ENCODE measurements at places on chromosomes 5 and 9.
A peak's percentile ranks its signal among the peaks of the same experiment; 100 is the strongest.

DNA sequence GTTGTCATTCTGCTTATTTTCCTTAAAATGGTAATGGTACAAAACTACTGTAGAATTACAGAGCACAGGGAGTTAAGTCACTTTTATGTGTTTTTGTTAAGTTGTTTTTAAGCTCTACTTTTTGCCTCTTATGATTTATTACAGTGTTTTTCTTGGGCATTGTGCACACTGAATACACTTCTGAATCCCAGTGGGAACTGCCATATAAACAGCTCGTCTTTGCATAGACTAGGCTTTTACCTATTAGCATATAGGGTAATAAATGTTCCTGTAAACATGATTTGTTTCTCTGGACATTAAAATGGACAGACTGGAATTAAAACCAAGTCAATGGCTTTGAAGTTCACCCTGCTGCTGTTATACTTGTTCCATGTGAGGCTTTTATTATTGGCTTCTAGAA, 12.2 kb downstream of the KLF9 start:
- H3K4me1 ChIP-seq: peaks cover 71% of the 10 kb centered on the region
- DNase-seq: no peak
- no peaks in the 10 kb centered on the region for H3K36me3 ChIP-seq
- H3K27me3 ChIP-seq: no peaks in the 10 kb centered on the region

DNA sequence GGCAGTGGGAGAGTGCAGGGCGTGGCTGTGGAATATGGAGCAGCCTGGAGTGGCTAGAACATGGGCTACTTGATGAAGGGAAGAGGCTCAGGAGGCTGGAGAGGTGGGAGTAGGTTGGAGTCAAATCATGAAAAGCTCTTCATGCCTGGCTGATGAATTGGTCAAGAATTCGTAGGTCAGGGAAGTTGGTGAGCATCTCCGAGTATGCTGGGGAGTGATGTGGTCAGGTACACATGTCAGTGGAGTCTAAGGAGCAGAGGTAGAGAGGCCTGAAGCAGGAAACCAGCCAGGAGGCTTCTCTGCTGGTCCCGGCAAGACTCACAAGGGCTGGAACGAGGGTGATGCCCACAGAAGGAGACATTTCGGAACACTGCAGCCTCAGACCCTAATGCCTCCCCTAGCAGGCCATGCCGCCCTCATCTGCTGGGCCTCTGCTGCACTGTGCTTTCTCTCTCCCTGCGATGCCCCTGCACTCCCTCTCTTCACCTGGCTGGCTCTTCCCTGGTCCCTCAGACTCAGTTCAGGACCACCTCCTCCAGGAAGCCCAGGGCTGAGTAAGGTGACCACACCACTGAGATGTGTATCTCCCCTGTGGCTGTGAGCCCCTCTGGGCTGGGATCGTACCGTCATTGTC, 33.6 kb downstream of the TMOD1 start:
- no peak overlapping the region for H3K4me3 ChIP-seq
- H3K27me3 ChIP-seq: peaks cover 18% of the 10 kb centered on the region
- H3K36me3 ChIP-seq: no peaks in the 10 kb centered on the region
- no peak for DNase-seq

- H3K27me3 ChIP-seq: peaks cover 7% of the 10 kb centered on the region
- no peaks in the 10 kb centered on the region for H3K36me3 ChIP-seq
- no peak overlapping the region for H3K4me3 ChIP-seq
- DNase-seq: no peak
- H3K4me1 ChIP-seq: no peaks in the 10 kb centered on the region
These were observed 124.2 kb downstream of the TLE1 start for GRCh38 chr9:81565144-81565543.

DNA sequence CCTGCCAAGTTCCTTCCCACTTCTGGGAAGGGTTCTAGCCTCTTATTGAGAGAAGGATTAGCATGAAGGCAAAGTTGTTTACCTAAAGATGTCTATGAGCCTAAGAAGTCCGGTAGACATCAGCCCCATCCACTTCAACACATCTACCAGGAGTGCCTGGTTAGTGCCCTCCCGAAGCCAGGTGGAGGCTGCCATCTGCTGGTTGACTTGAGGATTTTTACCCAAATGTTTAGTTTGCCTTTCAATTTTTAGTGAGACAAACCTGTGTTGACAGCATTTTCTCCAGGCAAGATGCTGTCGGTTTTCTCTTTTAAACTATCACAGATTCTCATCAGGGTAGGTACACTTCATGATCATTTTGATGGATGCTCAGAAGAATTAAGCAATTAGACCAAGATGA, 83.6 kb upstream of the TNFSF8 start:
- no peaks in the 10 kb centered on the region for H3K4me1 ChIP-seq
- H3K36me3 ChIP-seq: no peaks in the 10 kb centered on the region
- no peak overlapping the region for H3K4me3 ChIP-seq
- DNase-seq: peak; percentile 67

DNA sequence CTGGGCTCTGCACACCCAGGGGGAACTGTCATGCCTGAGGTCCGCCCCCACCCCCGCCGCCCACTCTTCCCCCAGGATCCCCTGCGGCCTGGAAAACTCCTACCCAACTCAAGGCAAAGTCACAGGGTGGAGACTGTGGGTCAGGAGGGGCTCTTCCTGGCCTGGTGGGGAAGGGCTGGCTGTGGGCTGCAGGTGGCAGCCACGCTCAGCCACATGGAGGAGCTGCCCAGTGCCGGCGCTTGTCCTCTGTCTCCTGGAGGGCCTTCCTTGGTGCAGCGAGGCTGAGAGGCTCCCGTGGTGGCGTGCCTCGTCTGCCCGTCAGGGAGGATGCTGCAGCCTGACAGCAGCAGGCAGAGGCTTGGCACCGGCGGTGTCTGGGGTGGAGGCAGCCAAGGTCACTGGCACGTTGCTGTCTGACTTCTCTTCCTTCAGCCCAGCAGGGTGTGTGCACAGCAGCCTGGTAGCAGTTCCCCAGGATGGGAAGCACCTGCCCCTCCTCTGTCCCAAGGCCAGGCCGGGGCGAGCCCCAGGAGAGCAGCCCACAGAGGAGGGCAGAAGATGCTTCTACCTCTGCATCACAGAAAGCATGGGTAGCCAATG, 78.1 kb downstream of the ADAMTS2 start:
- no peak overlapping the region for H3K4me3 ChIP-seq
- DNase-seq: no peak
- H3K4me1 ChIP-seq: no peaks in the 10 kb centered on the region
- no peaks in the 10 kb centered on the region for H3K36me3 ChIP-seq

DNA sequence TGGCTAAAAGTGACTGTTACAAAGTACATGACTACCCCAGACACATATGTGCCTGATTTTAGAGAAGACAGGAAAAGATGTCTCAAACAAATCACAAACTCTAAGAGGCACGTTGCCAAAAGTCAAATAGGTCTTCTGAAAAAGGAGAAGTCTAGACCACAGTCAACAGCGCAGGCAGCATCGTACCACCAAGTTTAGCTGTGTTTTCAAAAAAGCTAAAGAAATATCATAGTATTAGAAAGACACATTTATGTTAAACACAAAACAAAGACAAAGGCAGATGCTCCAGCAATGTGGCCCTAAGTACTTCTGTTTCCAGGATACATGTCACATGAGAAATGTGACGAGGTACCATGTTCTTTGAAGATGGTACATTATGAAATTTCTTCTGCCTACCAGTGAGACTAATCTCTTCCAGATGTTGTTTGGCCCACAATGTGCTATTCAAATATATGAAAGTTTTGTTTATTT, 43.5 kb downstream of the LPAR1 start:
- no peaks in the 10 kb centered on the region for H3K36me3 ChIP-seq
- H3K27ac ChIP-seq: no peak overlapping the region
- no peak overlapping the region for H3K4me3 ChIP-seq
- DNase-seq: no peak
- peaks cover 5% of the 10 kb centered on the region for H3K27me3 ChIP-seq
- peaks cover 17% of the 10 kb centered on the region for H3K4me1 ChIP-seq

- H3K4me3 ChIP-seq: no peak overlapping the region
- DNase-seq: no peak
- no peak overlapping the region for H3K27ac ChIP-seq
- H3K27me3 ChIP-seq: no peaks in the 10 kb centered on the region
These were observed 64.0 kb downstream of the POU5F2 start for GRCh38 chr5:93677359-93677891.

GRCh38 chr9:17135295-17136160, 688 bp downstream of the CNTLN start:
- no peak for DNase-seq
- H3K27me3 ChIP-seq: peaks cover 18% of the 10 kb centered on the region
- H3K27ac ChIP-seq: no peak overlapping the region
- H3K36me3 ChIP-seq: no peaks in the 10 kb centered on the region
- peaks cover 13% of the 10 kb centered on the region for H3K4me1 ChIP-seq
- H3K4me3 ChIP-seq: peak overlapping the region; percentile 82

GRCh38 chr9:95670122-95670521, 153.4 kb upstream of the PTCH1 start:
- H3K4me1 ChIP-seq: no peaks in the 10 kb centered on the region
- no peak overlapping the region for H3K4me3 ChIP-seq
- DNase-seq: no peak

- no peak overlapping the region for H3K27ac ChIP-seq
- peak overlapping the region; percentile 26 for H3K4me3 ChIP-seq
- DNase-seq: no peak
These were observed 95.1 kb downstream of the PBX3 start for GRCh38 chr9:125842242-125842641.
